Activated CD4-positive, alpha-beta memory T cell treated with anti-CD3 and anti-CD28 coated beads, Interleukin-2, amount 10 ng/mL, durations not matched to agents 7 days and 5 days (primary cell): ENCODE measurements at places on chromosomes 13 and 19. TPM values are rescaled to one million over a fixed set of nuclear protein-coding genes. Genes with fewer than 3 reads are reported as not detected.

PRR12 gene
- total RNA-seq = 33.0 TPM

KLK3 gene
- total RNA-seq = not detected

ALOX5AP gene
- total RNA-seq = 238 TPM

HMGB1 gene
- total RNA-seq = 615 TPM

- no peaks in the 10 kb centered on the region for H3K36me3 ChIP-seq
- H3K27me3 ChIP-seq = no peaks in the 10 kb centered on the region
- H3K4me1 ChIP-seq = no peaks in the 10 kb centered on the region
- H3K27ac ChIP-seq = no peak overlapping the region
These were observed 16.4 kb downstream of the SULT2B1 start for GRCh38 chr19:48568345-48568886.

DNA sequence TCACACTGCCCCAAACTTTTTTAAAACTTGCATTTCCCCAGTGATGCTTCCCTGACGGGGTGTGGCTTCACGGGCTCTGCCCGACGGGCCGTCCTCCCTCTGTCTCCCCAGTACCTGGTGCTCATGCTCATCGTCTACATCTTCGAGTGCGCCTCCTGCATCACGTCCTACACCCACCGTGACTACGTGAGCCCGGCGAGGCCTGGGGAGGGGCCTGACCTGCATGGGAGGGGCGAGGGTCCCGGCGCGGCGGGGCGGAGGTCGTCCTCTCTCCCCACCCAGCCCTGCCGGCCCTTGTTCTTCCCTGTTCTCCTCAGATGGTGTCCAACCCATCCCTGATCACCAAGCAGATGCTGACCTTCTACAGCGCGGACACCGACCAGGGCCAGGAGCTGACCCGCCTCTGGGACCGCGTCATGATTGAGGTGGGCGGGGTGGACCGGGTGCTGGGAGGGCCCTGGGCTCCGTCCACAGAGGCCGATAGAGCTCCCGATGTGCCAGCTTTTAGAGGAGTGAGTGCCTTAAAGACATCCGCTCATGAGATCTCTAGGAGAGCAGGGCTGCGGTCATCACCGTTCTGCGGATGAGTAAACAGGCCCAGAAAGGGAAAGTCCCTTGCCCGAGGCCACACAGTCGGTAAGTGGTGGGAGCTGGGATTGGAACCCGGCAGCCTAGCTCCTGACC is 6.9 kb downstream of the UPK1A start:
- H3K4me3 ChIP-seq = peak overlapping the region; percentile 64
- no peak overlapping the region for H3K27ac ChIP-seq
- peaks cover 7% of the 10 kb centered on the region for H3K4me1 ChIP-seq

DNA sequence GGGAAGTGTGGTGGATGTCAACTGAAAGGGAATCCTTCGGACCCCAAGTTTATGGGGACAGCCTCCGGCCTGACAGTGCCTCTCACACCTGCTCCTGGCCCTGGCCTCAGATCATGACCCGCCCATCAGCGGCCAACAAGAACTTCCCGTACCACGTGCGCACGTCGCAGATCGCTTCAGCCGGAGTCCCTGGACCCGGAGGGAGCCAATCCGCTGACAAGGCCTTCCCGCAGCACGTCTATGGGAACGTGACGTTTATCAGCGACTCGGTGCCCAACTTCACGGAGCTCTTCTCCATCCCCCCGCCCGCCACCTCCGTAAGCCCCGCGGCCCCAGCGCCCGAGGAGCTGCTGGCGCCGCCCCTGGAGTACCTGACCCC is 2.0 kb upstream of the MEGF8 start:
- H3K27me3 ChIP-seq = peaks cover 29% of the 10 kb centered on the region
- H3K36me3 ChIP-seq = no peaks in the 10 kb centered on the region
- H3K4me1 ChIP-seq = peaks cover 18% of the 10 kb centered on the region
- H3K27ac ChIP-seq = no peak overlapping the region

- H3K4me1 ChIP-seq = peaks cover 26% of the 10 kb centered on the region
- no peak overlapping the region for H3K4me3 ChIP-seq
- no peak for DNase-seq
- H3K36me3 ChIP-seq = peaks cover 4% of the 10 kb centered on the region
- no peak overlapping the region for H3K27ac ChIP-seq
These were observed 735 bp downstream of the BRSK1 start for GRCh38 chr19:55284405-55285058.

GRCh38 chr13:57992416-57992815 is 360.9 kb downstream of the PCDH17 start:
- no peaks in the 10 kb centered on the region for H3K4me1 ChIP-seq
- H3K27ac ChIP-seq = no peak overlapping the region
- H3K36me3 ChIP-seq = no peaks in the 10 kb centered on the region

AMER2 gene
- total RNA-seq = not detected
